ENCODE measurements at places on chromosomes 4 and X.

GRCh38 chrX:56986138-56986537, 9.2 kb downstream of the SPIN3 start:
- no peak overlapping the region for H3K4me3 ChIP-seq
- no peak for DNase-seq
- no peaks in the 10 kb centered on the region for H3K27me3 ChIP-seq
- H3K36me3 ChIP-seq = no peaks in the 10 kb centered on the region
- H3K4me1 ChIP-seq = no peaks in the 10 kb centered on the region
- no peak overlapping the region for H3K27ac ChIP-seq

GRCh38 chr4:30380404-30380998, 339.7 kb upstream of the PCDH7 start:
- H3K27me3 ChIP-seq = no peaks in the 10 kb centered on the region
- no peaks in the 10 kb centered on the region for H3K4me1 ChIP-seq
- H3K4me3 ChIP-seq = peak overlapping the region; percentile 40
- peak; percentile 80 for DNase-seq
- H3K27ac ChIP-seq = no peak overlapping the region

GRCh38 chrX:51860679-51861078, 32.7 kb upstream of the MAGED1 start:
- no peak overlapping the region for H3K27ac ChIP-seq
- H3K36me3 ChIP-seq = no peaks in the 10 kb centered on the region
- no peak overlapping the region for H3K4me3 ChIP-seq
- peak; percentile 8 for DNase-seq
- H3K27me3 ChIP-seq = no peaks in the 10 kb centered on the region

DNA sequence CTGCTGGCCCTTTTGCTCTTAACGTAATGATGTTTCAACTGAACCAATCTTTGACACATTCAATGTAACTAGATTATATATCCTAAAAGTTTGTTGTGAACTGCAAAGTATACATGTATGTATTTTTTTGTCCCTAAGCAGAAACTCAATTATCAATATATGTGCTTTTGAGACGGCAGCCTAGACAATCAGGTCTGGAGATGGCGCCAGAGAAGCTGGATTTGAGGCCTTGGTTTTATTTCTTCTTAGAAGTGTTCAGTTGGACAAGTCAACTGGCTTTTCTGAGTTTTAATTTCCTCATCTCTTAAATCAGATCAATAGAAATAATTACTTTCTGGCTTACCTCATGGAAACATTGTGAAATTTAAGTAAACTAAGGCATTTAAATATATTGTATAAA, 62.5 kb downstream of the DCAF8L1 start:
- no peak overlapping the region for H3K27ac ChIP-seq
- no peaks in the 10 kb centered on the region for H3K4me1 ChIP-seq
- no peak overlapping the region for H3K4me3 ChIP-seq
- H3K27me3 ChIP-seq = no peaks in the 10 kb centered on the region
- no peak for DNase-seq

DNA sequence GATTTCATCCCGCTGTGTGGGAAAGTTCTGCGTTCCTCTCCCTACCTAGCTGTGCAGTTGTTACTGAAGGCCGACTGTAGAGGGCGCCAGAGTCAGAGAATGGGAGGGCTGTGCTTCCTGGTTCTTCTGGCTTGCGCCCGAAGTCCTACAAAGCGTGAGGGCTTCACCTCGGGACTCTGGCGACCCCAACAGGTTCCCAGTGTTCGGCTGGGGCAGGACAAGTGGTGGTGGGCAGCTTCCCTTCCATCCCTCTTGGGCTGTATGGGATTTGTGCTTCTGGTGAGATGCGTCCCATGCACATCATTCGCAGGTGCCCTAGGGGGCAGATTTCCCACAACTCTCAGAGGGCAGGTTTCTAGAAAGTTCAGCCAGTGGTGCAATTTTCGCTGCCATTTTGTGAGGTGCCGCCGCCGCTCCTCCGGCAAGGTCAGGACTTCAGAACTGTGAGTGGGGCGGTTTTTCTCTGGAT, 27.3 kb downstream of the CT45A1 start:
- no peak overlapping the region for H3K27ac ChIP-seq
- peak overlapping the region; percentile 57 for H3K4me3 ChIP-seq
- no peaks in the 10 kb centered on the region for H3K36me3 ChIP-seq
- H3K27me3 ChIP-seq = no peaks in the 10 kb centered on the region

DNA sequence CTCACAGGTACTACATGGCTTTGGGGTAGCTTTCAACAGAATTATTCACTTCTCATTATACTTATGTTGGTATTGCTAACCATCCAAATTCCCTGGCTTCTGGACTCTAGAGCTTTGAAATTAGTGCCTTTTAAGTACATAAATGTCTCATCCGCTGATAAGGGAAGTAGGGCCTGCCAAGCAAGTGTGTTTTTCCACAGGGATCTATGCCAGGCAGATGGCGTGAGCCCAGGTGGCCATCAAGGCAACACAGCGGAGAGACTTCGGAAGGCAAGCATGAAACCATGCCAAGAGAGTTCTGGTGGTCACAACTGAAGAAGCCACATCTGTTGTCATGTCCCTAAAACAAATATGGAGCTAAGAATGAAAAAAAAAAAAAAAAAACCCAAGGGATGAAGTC, 503.1 kb upstream of the LCORL start:
- H3K4me1 ChIP-seq = no peaks in the 10 kb centered on the region
- no peak overlapping the region for H3K27ac ChIP-seq
- H3K27me3 ChIP-seq = no peaks in the 10 kb centered on the region
- no peak for DNase-seq
- no peaks in the 10 kb centered on the region for H3K36me3 ChIP-seq

DNA sequence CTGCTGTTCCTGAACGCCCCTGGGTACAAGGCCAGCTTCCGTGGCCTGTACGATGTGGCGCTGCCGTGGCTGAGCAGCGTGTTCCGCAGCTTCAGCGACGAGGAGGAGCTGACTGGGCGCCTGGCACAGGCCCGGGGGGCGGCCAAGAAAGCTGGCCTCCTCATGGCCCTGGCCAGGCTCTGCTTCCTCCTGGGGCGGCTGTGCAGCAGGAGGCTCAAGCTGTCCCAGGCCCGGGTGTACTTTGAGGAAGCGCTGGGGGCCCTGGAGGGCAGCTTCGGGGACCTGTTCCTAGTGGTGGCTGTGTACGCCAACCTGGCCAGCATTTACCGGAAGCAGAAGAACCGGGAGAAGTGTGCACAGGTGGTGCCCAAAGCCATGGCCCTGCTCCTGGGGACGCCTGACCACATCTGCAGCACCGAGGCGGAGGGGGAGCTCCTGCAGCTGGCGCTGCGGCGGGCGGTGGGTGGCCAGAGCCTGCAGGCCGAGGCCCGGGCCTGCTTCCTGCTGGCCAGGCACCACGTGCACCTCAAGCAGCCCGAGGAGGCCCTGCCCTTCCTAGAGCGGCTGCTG, 28.2 kb downstream of the SH3TC1 start:
- no peak overlapping the region for H3K4me3 ChIP-seq
- DNase-seq = no peak
- peaks cover 15% of the 10 kb centered on the region for H3K4me1 ChIP-seq
- no peaks in the 10 kb centered on the region for H3K27me3 ChIP-seq
- H3K36me3 ChIP-seq = no peaks in the 10 kb centered on the region

- no peak for DNase-seq
- no peaks in the 10 kb centered on the region for H3K36me3 ChIP-seq
- H3K27ac ChIP-seq = no peak overlapping the region
- H3K4me3 ChIP-seq = no peak overlapping the region
Measured at GRCh38 chr4:166078955-166079354, 205.9 kb downstream of the TLL1 start.

- H3K4me1 ChIP-seq = no peaks in the 10 kb centered on the region
- H3K36me3 ChIP-seq = no peaks in the 10 kb centered on the region
- H3K27me3 ChIP-seq = no peaks in the 10 kb centered on the region
- H3K4me3 ChIP-seq = no peak overlapping the region
- DNase-seq = no peak
- H3K27ac ChIP-seq = no peak overlapping the region
Measured at GRCh38 chr4:24935856-24936255, 23.0 kb upstream of the CCDC149 start.

GRCh38 chr4:140255927-140256326, 101.9 kb upstream of the MAML3 start:
- H3K27me3 ChIP-seq = peaks cover 4% of the 10 kb centered on the region
- H3K4me1 ChIP-seq = peaks cover 16% of the 10 kb centered on the region
- H3K36me3 ChIP-seq = no peaks in the 10 kb centered on the region
- no peak for DNase-seq
- H3K4me3 ChIP-seq = no peak overlapping the region

DNA sequence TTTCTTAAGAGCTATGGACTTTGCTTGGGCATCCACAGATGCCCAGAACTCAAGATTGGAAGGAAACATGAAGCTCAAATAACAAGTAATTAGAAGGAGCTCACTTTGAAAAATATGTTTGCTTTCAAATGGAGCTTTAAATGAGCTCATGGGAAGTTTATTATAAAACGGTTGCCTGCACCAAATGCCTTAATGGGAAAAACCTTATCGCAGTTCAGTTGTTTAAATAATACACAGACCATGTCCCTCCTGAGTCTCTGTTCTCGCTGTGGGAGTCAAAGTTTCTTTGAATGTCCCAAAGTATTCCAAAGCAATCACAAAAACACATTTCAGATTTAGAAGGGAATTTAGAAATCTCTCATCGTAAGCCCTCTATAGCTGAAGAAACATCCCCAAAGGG, 31.6 kb upstream of the STIM2 start:
- no peaks in the 10 kb centered on the region for H3K27me3 ChIP-seq
- no peaks in the 10 kb centered on the region for H3K4me1 ChIP-seq
- no peak for DNase-seq
- H3K4me3 ChIP-seq = no peak overlapping the region
- no peaks in the 10 kb centered on the region for H3K36me3 ChIP-seq

DNA sequence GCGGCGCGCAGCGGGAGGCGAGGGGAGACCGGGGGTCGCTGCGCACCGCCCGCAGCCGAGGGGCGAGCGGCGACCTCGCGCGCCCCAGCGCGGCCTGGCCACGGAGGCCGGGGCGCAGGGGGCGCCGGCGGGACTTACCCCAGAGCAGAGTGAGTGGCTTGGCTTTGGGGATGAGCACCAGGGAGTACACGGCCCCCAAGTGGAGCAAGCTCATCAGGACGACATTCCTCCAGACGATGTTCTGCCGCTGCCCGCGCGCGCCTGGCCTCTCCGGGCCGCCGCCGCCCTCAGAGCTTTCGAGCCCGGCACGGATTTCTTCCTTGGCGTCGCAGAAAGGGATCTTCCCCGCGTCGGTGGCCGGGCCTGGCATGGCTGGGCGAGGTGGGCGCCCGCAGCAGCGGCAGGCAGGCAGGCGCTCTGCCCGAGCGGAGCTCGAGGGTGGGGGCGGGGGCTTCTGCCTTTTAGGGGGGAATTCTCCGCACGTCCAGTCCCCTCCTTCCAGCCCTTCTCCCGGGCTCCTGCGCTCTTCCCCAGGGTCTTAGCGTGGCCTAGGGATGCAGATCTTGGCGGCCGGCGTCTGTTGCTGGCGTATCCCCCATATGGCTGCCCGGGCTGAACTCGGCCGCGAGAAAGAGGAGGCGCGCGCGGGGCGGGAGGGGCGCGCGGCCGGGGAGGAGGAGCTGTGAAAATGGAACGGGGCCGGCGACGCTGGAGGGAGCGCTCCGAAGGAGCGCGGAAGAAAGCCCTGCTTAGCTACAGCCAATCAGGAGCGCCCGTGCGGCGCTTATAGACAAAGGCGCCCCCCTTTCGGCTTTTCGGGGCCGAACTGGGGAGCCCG, at the start of gene SCD5:
Gene SCD5 (minus strand): TSS at position 629 of the 838 bp plus-strand sequence. CDS start 259 bp downstream, at position 370.
- H3K4me1 ChIP-seq = peaks cover 9% of the 10 kb centered on the region
- no peaks in the 10 kb centered on the region for H3K27me3 ChIP-seq
- H3K27ac ChIP-seq = peak within 1 kb of the TSS; percentile 5
- DNase-seq = peak; percentile 78

- H3K27me3 ChIP-seq = peaks cover 24% of the 10 kb centered on the region
- H3K4me3 ChIP-seq = no peak overlapping the region
- H3K27ac ChIP-seq = no peak overlapping the region
- no peaks in the 10 kb centered on the region for H3K4me1 ChIP-seq
- H3K36me3 ChIP-seq = no peaks in the 10 kb centered on the region
Measured at GRCh38 chr4:1806596-1807331, 13.7 kb downstream of the FGFR3 start.

DNA sequence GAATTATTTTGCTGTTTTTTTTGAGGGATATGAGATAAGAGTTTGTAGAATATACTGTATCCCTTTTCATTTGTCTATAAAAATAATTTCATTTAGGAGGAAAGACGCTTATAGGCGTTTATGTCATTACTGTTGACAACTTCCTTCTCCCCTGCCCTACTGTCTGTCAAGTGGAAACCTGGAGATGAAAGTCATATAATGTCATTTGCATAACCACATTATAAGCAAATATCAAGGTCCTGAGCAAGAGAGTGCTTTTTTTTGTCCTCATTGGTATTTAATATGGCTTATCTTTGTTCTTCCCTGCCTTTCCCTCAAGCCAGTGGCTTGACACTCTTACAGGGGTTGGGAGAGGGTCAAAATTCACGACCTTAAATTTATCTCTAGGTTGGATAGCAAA, 55.8 kb downstream of the LRP2BP start:
- H3K4me1 ChIP-seq = peaks cover 72% of the 10 kb centered on the region
- no peaks in the 10 kb centered on the region for H3K27me3 ChIP-seq
- no peak overlapping the region for H3K4me3 ChIP-seq
- no peak for DNase-seq

GRCh38 chr4:101018836-101019235, 328.5 kb downstream of the PPP3CA start:
- H3K27ac ChIP-seq = peak overlapping the region; percentile 92
- no peaks in the 10 kb centered on the region for H3K27me3 ChIP-seq
- H3K36me3 ChIP-seq = no peaks in the 10 kb centered on the region

DNA sequence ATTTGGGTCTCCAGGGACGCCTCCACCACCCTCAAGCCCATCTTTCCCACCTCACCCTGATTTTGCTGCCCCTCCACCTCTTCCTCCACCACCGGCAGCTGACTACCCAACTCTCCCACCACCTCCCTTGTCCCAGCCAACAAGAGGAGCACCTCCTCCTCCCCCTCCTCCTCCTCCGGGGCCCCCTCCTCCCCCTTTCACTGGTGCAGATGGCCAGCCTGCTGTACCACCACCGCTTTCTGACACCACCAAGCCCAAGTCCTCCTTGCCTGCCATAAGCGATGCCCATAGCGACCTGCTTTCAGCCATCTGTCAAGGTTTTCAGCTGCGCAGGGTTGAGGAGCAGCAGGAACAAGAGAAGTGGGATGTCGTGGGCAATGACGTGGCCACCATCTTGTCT, 32.4 kb upstream of the ZNF81 start:
- H3K27ac ChIP-seq = no peak overlapping the region
- no peaks in the 10 kb centered on the region for H3K4me1 ChIP-seq
- no peaks in the 10 kb centered on the region for H3K36me3 ChIP-seq
- H3K4me3 ChIP-seq = no peak overlapping the region

DNA sequence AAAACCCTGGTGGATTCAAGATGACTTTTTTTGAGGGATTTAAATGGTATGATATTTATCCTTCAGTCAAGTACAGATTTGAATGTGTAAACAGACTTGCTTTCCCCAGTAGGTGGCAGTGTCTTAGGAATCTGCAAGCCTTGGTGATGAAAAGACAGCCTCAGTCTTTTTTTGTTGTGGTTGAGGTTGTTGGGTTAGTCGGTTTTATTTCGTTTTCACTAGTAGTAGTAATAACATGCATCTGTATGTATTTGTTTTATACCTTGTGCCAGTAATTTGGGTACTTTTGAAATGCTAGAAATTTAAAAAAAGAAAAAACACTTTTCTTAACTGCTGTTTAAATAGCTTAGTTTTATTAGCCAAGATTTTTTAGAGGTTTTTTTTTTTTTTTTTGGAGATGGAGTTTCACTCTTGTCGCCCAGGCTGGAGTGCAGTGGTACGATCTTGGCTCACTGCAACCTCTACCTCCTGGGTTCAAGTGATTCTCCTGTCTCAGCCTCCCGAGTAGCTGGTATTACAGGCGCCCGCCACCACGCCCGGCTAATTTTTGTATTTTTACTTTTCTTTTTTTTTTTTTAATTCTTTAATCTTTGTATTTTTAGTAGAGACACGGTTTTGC, 39.2 kb downstream of the COPS4 start:
- H3K4me1 ChIP-seq = no peaks in the 10 kb centered on the region
- H3K36me3 ChIP-seq = no peaks in the 10 kb centered on the region
- no peaks in the 10 kb centered on the region for H3K27me3 ChIP-seq
- DNase-seq = peak; percentile 89
- H3K27ac ChIP-seq = no peak overlapping the region

Data from MM.1S (cell line).